ENCODE measurements at places on chromosomes 7 and 10.

DNA sequence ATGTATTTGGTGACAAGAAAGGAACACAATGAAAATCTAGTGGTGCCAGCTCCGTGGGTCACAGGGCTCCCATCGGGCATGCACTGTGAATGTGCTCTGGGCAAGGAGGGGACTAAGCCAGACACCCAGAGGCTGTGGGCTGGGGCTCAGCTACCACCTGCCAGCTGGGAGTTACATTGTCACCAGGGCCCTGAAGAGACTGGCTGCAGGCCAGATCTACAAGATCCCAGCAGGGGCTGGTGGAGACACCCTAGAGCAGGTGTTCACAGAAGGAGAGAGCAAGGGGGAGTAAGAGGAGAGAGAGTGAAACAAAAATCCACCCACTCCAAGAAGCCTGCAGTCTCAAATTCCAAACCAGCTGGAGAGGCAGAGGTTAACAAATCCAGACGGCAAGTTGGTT lies 116.6 kb upstream of the ADCY1 start:
- no peak for DNase-seq

DNA sequence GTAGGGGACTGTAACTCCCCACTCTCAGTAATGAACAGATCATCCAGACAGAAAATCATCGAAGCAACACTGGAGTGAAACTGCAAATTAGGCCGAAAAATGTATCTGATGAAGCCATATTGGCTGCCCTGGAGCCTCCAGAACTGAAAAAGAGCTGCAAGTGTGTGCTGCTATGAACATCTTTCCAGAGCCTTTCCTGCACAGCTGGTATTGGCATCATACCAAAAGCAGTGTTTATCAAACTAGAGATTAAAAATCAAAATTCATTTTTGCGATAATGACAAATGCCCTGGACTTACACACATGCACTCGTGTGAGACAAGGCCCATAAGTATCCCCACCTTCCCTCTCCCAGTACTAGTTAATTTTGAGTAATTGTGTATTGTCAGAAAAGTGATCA lies 6.8 kb upstream of the CLDN12 start:
- DNase-seq = no peak

- peak; percentile 11 for DNase-seq
These were observed 53.8 kb upstream of the CPXM2 start for GRCh38 chr10:123945325-123945920.

DNA sequence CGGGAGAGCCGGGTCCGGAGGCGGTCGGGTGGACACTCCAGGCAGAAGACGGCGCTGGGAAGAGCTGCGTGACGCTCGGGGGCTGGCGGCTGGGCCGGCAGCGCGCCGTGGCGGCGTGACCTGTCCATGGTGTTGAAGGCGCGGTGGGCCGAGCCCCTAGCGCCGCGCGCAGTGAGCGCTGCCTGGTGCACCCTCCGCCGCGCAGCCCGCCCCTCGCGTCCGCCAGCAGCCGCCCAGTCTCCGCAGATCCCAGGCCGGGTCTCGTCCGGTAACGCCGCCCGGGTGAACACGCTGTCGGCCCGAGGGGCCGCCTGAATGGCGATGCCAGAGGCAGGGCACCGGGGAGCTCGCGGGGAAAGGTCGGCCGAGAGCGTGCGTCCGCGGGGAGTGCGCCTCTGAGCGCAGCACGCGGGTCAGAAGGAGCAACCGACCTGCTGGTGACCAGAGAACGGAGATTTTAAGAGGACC lies 657 bp upstream of the TMEM178B start:
- DNase-seq = no peak

- DNase-seq = no peak
These were observed 47.6 kb downstream of the PRTFDC1 start for GRCh38 chr10:24904824-24905223.

DNA sequence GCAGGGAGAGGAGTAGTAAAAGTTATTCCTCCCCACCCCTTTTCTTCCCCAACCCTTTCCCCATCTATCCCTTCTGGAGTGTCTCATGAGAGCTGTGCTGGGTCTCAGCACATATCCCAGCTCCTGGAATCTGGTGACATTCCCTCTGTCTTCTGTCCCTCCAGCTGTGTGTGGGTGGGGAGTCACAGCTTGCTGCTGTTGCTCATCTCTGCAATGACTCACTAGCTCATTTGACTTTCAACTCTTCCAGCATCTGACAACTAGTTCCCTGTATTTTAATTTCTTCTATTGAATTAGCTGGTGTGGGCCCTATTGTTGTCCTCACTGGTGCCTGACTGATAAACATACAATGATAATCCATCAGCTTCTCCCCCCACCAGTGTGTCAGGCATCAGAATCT lies 198.9 kb upstream of the AUTS2 start:
- peak; percentile 92 for DNase-seq

- DNase-seq = no peak
These were observed 445 bp downstream of the SSBP1 start for GRCh38 chr7:141738592-141739013.

DNA sequence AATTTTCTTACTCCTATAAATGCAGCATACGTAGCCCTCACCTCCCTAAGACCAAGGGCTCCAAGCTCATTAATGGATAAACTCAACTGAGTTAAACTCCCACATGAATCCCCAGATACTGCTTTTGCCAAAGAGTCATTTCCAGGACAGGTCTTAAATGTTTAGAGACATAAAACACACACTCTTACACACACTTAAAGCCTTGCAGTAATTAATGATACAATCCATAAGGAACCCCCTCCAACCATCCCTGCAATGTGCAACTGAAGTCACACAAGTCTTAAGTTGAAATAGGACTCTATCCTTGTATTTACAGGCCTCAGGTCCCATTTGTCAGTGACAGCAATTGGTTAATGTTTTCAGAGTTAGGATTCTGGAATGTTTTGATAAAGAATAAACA lies 194.1 kb downstream of the FANK1 start:
- DNase-seq = no peak

- no peak for DNase-seq
These were observed 351.2 kb downstream of the PTPRN2 start for GRCh38 chr7:158236400-158236799.

All from inflammatory macrophage treated with lipopolysaccharide for 4 hours (primary cell).